Amniotic stem cell (primary cell): ENCODE measurements at places on chromosomes 16 and 17.

DNA sequence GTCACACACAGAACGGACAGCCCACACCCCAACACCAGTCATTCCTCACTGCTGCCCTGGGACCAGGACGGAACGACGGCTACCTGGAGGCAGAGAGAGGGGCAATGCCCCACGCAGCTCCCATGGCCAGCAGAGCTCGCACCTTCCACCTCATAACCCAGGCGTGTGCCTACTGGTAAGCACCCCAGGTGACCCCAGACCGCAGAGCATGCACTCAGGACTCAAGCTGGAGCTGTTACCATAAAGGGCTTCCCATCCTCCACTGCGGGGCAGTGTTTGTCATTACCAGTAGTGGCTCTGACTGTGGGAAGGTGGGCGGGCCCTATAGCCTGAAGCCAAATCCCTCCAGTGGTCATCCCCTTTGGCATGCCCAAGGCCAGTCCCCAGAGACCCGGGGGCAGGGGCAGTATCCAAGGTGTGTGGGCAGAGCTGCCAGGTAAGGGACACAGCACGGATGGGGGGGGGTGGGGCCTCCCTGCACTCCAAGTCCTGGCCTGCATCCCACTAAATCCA is 4.7 kb upstream of the BCAR1 start:
- no peak for DNase-seq

DNA sequence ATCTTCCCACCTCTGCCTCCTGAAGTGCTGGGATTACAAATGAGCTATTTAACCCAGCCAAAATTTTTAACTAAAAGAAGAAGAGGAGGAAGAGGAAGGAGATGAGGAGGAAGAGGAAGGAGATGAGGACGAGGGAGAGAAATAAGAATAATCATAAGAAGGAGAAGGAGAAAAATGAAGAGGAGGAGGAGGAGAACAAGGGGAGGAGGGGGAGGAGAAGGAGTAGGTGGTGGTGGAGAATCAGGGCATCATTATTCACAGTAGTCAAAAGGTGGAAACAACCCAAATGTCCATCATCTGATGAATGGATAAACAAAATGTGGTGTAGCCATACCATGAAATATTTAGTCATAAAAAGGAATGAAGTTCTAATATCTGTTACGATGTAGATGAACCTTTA is 21.2 kb upstream of the MGAT5B start:
- no peak for DNase-seq

- DNase-seq, result no peak
Observed at GRCh38 chr16:11448796-11449416, 103.6 kb downstream of the RMI2 start.

GRCh38 chr17:83147280-83147679 is 67.9 kb downstream of the METRNL start:
- DNase-seq, result no peak

GRCh38 chr16:55502801-55503366 is 6.0 kb upstream of the LPCAT2 start:
- DNase-seq, result no peak

GRCh38 chr16:71383054-71383773 is 24.7 kb downstream of the CALB2 start:
- no peak for DNase-seq

DNA sequence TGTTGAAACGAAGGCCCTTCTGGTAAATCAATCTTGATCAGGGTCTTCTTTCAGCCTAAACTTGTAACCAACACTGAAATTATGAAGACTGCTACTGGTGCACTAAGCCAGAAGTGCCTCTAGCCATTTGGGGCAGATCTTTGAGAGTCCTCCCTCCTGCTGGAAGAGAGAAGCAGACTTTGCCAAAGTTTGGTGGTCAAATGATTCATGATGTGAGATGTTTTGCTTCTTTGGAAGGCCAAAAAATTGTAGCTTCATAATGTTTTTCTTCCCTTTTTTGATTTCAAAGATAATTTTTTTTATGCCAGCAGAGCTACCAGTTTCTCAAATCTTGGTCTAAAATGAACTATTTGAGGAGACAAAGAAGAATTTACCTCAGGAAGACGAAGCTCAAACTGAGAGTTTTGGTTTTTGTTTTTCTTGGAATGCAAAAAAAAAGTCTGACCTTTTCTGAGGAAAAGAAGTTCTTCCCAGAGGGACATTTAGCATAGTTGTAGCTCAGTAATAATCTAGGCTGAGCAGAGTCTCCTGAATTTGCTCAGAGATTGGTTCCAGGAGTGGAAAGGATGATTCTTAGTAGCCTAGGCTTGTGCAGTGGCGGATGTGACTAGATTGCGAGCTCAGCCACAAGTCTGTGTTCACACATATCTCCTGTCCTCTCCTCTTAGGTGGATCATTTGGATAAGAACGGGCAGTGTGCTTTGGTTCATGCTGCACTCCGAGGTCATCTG is 50.9 kb downstream of the CYB561 start:
- peak; percentile 47 for DNase-seq

GRCh38 chr16:79845734-79846135 is 245.2 kb upstream of the MAF start:
- no peak for DNase-seq

DNA sequence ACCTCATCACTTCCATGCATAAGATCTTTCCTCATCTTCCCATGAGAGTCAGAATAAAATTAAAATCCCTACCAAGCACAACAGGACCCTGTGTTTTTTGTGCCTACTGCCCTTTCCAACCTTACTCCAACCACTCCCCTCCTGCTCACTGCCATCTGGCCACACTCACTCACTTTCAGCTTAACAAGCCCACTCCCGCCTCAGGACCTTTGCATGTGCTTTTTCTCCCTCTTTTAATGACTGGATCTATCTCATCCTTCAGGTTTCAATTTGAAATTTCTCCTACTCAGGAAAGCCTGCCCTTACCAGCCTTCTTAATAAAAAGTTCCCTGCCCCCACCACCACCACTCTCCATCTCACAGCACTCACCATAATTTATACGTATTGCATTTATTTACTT is 14.7 kb downstream of the C17orf67 start:
- DNase-seq, result no peak

DNA sequence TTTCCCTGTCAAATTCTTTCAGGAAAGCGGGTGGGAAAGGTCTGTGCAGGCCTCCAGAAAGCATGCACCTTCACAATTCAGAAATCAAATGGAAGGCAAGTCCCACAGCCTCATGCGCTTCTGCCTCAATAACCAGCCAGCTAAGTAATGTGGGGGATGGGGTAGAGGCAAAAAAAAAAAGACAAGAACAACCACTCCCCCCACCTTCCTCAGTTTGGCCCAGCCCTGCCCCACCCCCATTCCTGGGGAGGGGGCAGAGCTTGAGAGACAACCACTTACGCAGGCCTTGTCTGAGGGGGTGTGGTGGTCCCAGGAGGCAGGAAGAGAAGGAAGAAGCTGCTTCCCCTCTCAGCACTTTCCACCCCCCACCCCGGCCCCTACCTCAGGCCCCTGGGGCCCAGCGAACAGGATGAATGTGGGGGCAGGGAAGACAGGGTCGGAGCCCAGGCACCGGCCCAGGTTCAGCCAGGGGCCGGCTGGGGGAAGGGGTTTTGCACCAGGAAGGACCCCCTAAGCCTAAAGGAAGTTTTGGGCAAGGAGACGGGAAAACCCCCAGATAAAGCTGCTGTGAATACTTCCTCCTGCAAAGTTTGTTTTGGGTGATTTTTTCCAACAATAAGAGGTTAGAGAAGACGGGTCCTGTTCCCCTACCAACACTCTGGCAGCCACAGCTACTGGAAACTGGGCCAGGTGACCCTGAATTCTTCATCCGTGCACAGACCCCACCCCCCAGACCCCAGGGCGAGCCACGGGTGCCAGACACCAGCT is 1.2 kb downstream of the JUP start:
- no peak for DNase-seq

DNA sequence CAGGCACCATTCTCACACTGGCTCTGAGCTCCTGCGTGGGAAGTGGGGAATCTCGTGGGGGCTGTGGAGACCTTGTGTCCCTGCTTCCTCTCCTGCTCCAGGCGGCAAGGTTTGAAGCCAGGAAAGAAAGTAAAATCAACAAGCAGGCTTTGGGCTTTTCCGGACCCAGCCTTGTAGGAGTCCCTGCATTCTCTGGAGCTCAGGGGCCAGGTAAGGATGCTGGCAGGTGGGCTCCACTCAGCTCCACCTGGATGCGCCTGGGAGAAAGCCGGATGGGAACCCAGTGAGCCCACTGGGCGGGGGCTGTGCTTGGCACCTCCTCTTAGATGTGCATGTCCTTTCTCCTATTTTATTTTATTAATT is 362.5 kb downstream of the SEC14L1 start:
- no peak for DNase-seq

GRCh38 chr16:83732536-83732935 is 75.2 kb upstream of the HSBP1 start:
- DNase-seq, result no peak

DNA sequence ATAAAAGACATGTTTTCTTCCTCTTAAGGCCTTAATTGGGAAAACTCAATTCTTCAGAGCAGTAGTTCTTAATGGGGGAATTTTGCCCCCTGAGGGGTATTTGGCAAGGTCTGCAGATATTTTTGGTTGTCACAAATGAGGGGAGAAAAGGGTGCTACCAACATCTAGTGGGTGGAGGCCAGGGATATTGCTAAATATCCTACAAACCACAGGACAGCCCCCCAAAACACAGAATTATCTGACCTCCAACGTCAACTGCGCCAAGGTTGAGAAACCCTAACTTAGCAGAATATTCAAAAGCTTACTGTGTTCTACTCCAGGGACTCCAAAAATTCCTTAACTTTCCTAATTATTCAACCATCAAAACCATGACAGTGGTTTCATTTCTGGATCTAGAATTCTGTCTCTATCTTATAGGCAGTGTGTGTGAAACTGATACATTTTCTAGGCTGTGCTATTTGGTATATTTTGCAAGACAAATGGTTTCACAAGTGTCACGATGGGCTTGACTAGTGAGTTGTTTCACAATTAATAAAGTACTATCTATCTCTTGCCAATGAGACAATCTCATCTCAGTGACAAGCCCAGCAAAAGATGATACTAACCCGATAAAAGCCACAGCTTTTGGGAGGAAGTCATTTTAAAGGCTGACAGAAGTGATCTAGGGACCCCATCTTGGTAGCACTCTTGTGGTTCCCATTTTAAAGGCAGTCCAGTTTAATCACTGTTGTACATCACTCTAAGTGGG is 14.7 kb downstream of the TXNDC11 start:
- DNase-seq, result no peak

DNA sequence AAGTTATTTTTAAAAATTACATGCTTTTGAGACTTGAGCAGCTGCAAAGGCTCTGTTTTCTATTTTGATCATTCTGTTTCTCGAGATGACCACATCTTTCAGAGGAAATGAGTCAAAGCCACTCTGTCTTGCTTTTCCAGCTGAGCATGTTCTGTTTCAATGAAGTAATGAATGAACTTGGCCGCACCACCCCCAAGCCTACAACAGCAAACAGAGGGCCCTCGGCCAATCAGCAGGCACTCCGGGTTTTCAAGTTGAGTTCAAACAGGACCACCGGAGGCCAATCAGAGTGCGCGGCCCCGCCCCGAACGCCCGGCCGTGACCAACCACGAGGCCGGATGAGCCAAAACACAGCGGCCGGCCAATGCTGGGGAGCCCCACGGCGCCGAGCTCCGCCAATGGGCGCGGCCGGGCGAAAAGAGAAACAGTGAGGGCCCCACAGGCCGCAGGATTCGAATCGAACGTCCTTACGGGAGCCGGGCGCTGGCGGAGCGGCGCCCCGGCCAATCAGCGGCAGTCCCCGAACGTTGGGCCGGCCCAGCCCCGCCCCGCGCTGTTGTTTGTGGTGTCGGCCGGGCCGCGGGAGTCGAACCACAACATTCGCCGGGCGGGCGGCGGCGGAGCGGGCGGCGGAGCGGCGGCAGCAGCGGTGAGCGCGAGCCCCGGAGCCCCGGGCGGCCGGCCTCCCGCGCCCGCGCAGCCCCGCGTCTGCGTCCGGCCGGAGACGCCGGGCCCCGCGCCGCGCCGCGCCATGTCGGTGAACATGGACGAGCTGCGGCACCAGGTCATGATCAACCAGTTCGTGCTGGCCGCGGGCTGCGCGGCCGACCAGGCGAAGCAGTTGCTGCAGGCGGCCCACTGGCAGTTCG is at the start of gene UBALD2:
Gene UBALD2, plus strand, starts transcription at position 594 of the 869 bp plus-strand sequence. Its CDS starts 158 bp downstream, at position 752.
- DNase-seq, result peak; percentile 99

GRCh38 chr17:17172001-17172939 is 33.9 kb downstream of the PLD6 start:
- DNase-seq, result no peak

DNA sequence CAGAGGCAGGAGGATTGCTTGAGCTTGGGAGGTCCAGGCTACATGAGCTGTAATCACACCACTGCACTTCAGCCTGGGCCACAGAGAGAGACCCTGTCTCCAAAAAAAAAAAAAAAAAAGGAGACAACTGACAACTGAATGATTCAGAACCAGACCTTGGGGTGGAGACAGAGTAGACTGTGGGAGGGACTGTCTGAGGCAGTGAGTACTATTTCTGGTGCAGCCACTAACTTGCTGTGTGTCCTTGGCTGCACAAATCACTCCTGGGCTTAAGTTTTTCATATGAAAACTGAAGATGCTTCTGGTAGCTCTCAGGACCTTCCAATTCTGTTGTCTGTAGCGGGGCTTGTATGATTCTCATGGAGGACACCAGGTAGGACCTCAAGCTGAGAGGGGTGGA is 5.8 kb downstream of the ASB16 start:
- no peak for DNase-seq
